ENCODE measurements at places on chromosomes 6 and 20.

DNA sequence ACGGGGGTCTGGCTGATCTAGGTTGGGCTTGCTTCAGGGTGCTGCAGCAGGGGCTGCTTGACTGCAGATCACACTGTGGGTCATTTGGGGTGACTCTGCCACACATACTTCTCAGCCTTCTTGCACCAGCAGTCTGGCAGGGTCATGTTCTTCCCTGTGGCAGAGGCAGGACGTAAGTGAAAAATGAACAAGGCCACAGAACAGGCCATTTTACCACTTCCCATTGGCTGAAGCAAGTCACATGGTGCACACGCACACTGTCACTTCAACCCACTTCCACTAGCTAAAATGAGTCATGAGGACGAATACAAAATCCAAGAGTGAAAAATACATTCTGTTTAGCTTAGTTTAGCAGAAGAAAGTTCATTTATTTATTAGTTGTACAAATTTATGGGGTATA lies 168.6 kb upstream of the GGTLC1 start:
- DNase-seq = peak; percentile 54

DNA sequence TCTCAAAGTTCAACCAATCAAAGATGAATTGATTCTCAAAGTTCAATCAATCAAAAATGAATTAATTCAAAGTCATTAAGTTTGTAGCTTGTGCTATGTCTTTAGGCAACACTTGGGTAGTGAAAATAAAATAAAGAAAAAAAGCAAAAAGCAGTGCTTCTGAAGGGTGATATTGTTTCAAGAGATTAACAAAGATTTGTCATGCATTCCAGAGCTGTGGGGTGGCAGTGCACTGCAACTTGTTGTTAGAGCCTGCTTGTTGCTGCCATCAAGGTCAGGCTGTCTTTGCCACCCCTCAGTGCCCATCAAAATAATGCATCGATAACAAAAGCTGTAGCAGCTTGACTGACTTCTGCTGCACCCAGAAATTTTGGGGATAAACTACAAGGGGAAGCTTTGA lies 128.6 kb downstream of the RNF144B start:
- no peak for DNase-seq

GRCh38 chr6:157025437-157025836 lies 248.3 kb downstream of the ARID1B start:
- DNase-seq = no peak

- no peak for DNase-seq
These were observed 31.1 kb downstream of the RALY start for GRCh38 chr20:34024723-34025351.

- no peak for DNase-seq
These were observed 341.4 kb upstream of the IRAK1BP1 start for GRCh38 chr6:78525976-78526375.

GRCh38 chr20:32368925-32369324 lies 10.8 kb downstream of the ASXL1 start:
- DNase-seq = no peak

GRCh38 chr6:69985180-69985579 lies 118.8 kb downstream of the COL19A1 start:
- no peak for DNase-seq

- DNase-seq = no peak
These were observed 12.1 kb downstream of the ZDHHC14 start for GRCh38 chr6:157392927-157393668.

GRCh38 chr6:30042476-30042875 lies 18.6 kb upstream of the POLR1H start:
- DNase-seq = no peak

DNA sequence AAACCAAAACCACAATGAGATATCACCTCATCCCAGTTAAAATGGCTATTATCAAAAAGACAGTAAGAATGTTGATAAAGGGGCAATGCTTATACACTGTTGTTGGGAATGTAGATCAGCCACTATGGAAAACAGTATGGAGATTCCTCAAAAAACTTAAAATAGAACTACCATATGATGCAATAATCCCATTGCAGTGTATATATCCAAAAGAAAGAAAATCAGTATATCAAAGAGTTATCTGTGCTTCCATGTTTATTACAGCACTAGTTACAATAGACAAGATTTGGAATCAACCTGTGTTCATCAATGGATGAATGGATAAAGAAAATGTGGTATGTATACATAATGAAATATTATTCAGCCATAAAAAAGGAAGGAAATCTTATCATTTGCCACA lies 3.5 kb upstream of the FABP7 start:
- no peak for DNase-seq

DNA sequence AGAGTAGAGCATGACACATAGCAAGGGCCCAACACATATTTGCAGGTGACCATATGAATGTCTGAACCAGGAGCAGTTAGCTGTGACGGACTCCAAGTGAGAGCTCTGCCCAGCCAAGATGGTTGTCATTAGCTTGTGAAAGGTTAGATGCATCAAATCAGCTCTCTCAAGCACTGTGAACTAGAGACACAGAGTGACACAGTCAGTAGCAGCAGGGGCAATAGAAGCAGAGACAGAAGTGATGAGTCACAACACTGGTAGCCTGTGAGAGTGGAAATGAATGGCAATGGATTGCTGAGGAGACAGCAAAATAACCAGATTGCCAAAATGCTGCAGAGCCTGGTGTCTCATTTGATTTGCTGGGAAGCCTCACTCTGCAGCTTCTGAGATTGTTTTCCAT lies 558.9 kb downstream of the PKHD1 start:
- no peak for DNase-seq

DNA sequence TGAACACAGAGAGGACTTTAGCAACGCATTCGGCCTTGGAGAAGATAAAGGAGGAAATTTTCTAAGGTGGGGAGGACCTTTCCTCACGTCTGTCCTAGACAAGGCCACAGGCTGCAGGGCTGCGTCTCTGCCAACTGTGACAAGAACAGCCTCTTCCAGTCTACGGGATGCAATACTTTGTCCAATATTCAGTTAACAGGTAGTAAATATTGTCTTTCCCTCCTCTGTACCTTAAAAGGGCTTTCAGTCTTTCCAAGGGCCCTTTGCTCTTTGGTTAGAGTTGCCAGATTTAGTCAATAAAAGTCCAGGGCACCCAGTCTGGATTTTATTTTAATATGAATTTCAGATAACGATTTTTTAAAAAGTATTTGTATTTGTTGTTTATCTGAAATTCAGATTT lies 78.2 kb downstream of the ELOVL4 start:
- DNase-seq = no peak

DNA sequence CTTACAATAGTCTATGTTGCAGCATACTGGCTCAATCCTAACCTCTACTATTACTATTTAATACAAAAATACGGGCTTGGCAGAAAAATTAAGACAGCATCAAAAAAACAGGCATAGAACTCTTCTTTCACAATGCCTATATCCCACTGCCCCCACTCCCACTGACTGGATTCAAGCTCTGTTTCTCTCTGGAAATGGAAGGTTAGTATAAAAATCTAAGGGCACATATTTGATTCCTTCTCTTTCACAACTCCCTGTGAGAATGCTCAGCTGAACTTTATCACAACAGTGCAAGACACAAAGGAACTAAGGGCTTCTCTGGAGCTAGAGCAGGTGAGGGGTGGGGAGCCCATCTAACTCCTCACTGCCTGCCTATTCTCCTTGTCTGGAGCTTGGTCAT lies 258.4 kb upstream of the FAM83B start:
- DNase-seq = no peak

DNA sequence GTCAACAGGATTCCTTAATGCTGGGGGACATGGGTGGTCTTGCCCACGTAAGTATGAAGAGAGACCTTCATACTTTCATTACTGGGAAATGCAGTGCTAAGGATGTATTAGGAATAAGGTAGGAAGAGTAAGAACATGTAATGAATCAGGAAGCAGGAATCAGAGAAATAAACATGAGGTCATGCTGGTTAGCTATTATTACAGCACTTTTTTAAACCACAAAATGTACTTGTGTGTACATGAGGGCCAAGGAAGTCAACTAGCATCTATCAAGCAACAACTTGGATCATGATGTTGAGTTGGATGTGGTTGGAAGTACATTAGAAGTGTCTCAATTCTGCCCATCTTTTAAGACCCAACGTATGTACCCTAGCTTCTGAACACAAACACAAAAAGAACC lies 63.5 kb upstream of the E2F3 start:
- DNase-seq = no peak

GRCh38 chr6:39261751-39262150 lies 32.5 kb upstream of the KCNK5 start:
- DNase-seq = no peak

DNA sequence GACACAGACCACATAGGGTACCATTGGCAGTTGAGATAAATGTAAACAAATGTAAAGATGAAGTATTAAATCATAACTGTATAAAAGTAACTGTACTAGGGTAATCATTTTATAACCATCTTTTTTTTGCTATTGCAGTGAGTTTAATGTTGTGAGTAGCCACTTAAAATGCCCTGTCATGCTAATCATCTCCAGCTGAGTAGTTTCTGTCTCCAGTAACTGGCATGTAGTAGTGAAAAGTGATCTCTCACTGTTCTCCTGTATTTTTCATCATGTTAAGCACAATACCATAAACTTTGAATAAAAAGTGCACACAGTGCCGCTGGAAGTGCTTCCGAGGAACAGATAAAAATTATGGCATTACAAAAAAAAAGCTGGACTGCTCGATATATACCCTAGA lies 45.0 kb upstream of the OPRM1 start:
- no peak for DNase-seq

DNA sequence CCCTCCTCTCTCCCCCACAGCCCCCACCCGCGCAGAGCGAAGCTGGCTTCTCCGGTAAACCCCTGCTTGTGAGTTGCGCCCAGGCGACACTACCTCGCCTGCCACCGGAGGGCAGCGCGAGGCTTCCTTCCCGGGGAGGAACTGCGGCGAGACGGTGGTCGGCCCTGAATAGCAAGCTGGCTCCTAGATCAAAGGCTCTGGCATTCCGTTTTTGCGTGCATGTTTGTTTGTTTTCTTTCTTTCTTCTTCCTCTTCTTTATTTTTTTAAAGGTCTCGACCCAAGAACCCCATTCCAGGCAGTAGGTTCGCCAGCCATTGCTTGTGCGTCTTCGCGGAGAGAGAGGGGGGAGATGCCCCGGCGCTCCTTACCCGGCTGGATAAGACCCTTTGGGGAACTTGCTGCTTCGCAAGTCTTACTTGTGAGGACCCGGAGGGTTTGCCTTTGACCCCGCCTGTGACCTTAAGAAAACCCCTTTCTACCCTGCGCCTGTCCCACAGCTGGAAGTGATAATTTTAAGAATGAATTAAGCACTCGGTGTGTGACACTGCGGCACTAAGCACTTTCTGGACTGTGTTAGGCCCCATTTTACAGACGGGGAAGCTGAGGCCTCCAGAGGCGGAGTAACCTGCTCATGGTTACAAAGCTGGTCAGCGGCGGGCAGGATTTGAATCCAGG lies 92.7 kb upstream of the SIRPA start:
- no peak for DNase-seq

DNA sequence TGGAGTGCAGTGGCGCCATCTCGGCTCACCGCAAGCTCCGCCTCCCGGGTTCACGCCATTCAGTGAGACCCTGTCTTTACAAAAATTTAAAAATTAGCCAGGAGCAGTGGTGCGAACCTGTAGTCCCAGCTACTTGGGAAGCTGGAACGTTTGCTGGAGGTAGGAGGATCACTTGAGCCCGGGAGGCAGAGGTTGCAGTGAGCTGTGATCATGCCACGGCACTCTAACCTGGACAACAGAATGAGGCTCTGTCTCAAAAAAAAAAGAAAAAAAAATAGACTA lies 5.7 kb upstream of the PARD6B start:
- DNase-seq = no peak

DNA sequence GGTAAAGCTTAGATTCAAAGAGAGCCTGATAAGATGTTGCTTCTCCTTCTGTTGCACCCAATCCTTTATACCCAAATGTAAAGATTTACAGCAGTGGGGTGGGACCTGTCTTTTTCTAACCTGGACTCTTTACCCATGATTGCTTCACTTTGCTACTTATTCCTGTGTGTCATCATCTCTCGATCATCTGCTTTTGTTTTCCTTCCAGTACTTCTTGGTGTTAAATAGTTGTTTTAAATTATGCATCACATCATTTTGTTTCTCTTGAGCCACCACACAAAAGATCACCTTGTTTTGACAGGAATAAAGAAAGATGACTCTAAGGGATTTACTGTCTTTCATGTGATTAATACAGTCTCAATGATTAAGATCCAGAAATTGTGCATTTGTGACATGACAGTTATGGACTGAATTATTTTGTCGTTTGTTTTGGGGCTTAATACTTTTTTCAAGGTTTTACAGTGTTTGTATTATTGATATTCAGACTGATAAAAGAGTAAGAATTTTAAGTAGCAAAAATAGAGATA lies 123.1 kb downstream of the CDKAL1 start:
- no peak for DNase-seq

DNA sequence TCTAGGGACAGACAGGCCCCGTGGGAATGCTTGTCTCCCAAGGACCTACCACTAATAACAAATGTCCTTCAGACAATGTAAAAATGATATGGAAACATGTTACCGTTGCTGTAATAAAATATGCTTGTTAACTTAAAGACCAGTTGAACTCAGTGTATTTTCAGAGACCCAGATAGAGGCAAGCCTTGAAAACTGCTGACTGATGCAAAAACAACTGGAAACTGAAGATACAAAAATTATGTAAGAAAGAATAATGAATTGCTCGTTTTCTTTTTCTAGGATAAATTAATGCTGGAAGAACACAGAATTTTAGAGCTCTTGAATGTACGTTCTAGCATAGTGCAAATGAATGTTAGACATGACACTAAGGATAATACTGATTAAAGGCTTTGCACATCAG lies 311.5 kb upstream of the MAN1A1 start:
- DNase-seq = no peak

DNA sequence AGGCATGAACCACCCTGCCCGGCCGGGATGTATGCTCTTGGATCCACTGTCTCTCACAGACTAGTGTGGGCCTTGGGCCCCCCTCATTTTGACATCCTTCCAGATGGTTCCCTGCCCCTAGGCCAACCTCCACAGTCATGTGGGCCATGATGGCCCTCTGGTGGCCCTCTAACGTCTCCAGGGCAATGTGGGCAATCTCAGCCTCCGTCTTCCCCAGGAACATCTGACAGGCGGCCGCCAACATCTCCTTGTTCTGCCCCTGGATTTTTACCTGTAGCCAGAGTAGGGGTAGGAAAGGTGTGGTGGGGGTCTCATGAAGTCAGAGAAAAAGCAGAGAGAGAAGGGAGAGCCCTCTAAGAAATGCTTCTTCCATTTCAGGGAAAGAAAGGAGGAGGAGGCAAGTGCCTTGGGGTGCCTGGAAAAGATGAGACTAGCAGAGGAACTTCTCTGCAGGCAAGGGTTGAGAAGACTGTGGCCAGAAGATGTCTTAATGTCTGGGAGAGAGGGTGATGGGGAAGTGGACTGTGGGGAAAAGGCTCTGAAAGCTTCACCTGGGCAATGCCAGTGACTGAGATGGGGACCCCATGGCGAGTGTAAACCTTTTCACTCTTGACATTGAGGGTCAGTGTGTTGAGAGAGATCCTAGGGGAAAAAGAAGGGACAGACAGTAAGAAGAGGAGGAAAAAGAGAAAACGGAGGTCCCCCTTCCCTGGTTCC lies 1.3 kb downstream of the FLOT1 start:
- DNase-seq = no peak

All from effector memory CD8-positive, alpha-beta T cell (primary cell).